ENCODE measurements at places on chromosomes 2 and 18.

- no peak for DNase-seq
These were observed 154.6 kb upstream of the REV1 start for GRCh38 chr2:99644419-99644787.

GRCh38 chr18:36610258-36610657 is 218.5 kb downstream of the TPGS2 start:
- no peak for DNase-seq

DNA sequence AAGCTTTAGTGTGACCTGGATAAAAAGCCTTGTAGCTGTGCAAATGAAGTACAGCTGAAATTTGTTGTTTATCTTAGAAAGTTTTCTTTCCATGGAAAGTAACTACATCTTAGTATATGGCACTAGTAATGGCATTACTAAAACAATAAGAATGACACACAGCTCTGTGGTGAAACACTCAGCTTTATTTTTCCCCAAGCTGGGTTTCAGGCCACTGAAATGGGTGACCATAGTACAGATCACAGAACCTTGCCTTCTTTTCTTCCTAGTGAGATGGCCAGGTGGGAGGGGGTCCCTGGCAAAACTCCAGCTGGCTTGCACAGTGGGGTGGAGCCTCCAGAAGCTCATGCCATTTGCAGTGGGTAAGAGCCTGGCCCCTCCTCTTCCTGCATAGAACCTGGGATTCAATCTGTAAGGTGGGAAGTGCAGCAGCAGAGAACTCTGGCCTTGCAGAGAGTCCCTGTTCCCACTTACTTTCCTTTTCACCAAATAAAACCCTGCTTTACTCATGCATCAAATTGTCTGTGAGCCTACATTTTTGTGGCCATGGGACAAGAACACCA is 17.6 kb upstream of the GRP start:
- DNase-seq, result no peak

GRCh38 chr2:108935271-108935741 is 53.7 kb downstream of the EDAR start:
- no peak for DNase-seq

DNA sequence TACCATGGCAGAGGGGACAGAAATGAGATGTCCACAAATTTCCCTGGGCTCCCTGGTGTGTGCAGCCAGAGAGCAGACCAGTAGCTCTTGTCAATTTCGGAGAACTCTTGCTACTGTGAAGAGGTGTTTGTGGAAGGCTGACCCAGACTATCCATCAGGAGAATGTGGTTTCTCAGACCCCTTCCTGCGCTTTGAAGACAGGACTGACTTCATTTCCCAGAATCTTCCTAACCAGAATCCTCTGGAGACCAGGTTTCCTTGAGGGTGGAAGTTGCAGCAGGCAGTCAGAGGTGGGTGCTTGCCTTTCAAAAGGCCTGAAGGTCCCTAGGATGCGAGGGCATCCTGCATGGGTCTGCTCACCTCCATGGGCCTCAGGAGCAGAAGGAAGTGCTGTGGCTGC is 121.9 kb downstream of the LAMA3 start:
- no peak for DNase-seq
